HT-29 (cell line): ENCODE measurements at places on chromosomes 12 and 14. TPM values are rescaled to one million over a fixed set of nuclear protein-coding genes. Genes with fewer than 3 reads are reported as not detected.

Gene CEBPE
- total RNA-seq, result not detected in 2 replicates

Gene KRT74
- total RNA-seq, result not detected in 2 replicates

Gene PIP4K2C
- total RNA-seq, result 30.8 and 37.2 TPM in 2 replicates

Gene KLHL33
- not detected in 2 replicates for total RNA-seq

Gene SYT1
- total RNA-seq, result not detected in 2 replicates

Gene KLRG1
- total RNA-seq, result not detected in 2 replicates

Gene SIX6
- not detected in 2 replicates for total RNA-seq

Gene DHRS1
- total RNA-seq, result 19.7 and 20.1 TPM in 2 replicates

Gene ABHD12B
- not detected in 2 replicates for total RNA-seq

Gene CRIP1
- 667 and 791 TPM in 2 replicates for total RNA-seq

Gene SERPINA3
- total RNA-seq, result 1.0 and 2.0 TPM in 2 replicates

Gene VPS33A
- total RNA-seq, result 13.6 and 18.4 TPM in 2 replicates

Gene DBX2
- not detected in 2 replicates for total RNA-seq

Gene PPP1R1A
- total RNA-seq, result not detected in 2 replicates

Gene PRB2
- 0.76 TPM in 1 of 2 replicates, not detected in the other for total RNA-seq

Gene PROX2
- not detected in 2 replicates for total RNA-seq

Gene ZC2HC1C
- 1.6 and 4.1 TPM in 2 replicates for total RNA-seq

Gene MTA1
- total RNA-seq, result 120 and 136 TPM in 2 replicates

Gene CLEC1B
- not detected in 2 replicates for total RNA-seq

Gene EID3
- 6.2 and 8.7 TPM in 2 replicates for total RNA-seq

Gene OR6C76
- not detected in 2 replicates for total RNA-seq

Gene NOXRED1
- not detected in 2 replicates for total RNA-seq

Gene RFLNA
- not detected in 2 replicates for total RNA-seq

Gene OR6C65
- total RNA-seq, result not detected in 2 replicates

Gene RFX4
- total RNA-seq, result not detected in 2 replicates

Gene KRT86
- total RNA-seq, result 0.13 and 0.81 TPM in 2 replicates

Gene SOCS2
- 0.13 and 1.0 TPM in 2 replicates for total RNA-seq

Gene EXOC3L4
- total RNA-seq, result 3.9 and 6.2 TPM in 2 replicates

Gene ARL1
- 29.6 and 32.6 TPM in 2 replicates for total RNA-seq

Gene ADAM21
- not detected in 2 replicates for total RNA-seq

Gene KCTD10
- 38.4 and 39.9 TPM in 2 replicates for total RNA-seq

Gene RIPK3
- total RNA-seq, result 20.7 and 24.9 TPM in 2 replicates

Gene MUCL1
- not detected in 2 replicates for total RNA-seq

Gene OR4E2
- not detected in 2 replicates for total RNA-seq

Gene GLI1
- 2.0 and 4.2 TPM in 2 replicates for total RNA-seq

Gene ACOT4
- 3.3 and 3.5 TPM in 2 replicates for total RNA-seq

Gene CHFR
- 7.8 and 8.0 TPM in 2 replicates for total RNA-seq

Gene GPRC5D
- total RNA-seq, result not detected in 2 replicates

Gene POLR3B
- total RNA-seq, result 6.2 and 6.9 TPM in 2 replicates
